ENCODE measurements at places on chromosomes 1 and 21.

- DNase-seq, result no peak
Observed at GRCh38 chr1:86508583-86508969, 38.3 kb upstream of the CLCA4 start.

- no peak for DNase-seq
Observed at GRCh38 chr21:20023193-20023592, 975.0 kb upstream of the NCAM2 start.

DNA sequence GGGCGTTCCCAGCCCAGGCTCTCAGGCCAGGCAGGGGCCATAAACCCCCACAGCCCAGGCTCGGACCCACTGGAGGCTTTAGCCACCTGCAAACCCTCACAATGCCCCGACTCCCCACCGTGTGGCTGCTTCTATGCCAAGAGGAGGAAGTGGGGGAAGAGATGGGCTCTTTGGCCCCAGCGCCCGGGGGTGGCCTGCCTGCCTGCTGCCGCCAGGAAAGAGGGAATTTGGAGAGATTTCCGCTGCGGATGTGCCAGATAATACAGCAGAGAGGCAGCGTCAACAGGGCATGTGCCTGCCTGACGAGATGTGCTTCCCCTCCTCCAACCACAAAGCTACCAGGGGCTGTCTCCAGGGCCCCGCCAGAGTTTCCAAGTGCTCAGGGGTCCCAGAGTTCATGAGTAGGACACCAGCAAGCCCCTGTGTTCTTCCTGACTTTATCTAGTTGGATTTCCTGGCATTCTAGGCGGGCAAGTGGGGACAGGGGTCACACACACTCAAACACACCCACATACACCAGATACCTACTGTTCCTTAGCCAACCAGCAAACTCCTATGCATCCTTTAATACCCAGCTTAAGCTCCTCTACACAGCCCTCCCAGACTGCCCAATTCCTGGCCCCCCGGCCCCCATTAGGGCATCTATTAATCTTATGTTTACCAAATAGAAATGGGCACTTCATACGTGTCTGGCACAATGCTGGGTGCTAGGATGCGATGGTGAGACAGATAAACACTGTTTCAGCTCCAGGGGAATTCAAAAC is 14.1 kb downstream of the EPHA2 start:
- DNase-seq, result no peak

DNA sequence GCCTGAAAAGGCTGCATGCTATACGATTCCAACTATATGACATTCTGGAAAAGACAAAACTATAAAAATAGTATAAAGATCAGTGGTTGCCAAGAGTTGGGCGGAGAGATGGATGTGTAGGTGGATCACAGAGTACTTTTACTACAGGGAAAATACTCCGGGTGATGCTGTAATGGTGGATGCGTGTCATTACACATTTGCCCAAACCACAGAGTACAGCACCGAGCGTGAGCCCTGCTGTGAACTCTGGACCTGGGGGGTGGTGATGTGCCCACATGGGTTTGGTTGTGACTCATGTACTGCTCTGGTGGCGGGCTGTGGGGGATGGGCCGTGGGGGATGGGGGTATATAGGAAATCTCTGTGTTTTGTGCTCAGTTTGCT is 162.7 kb upstream of the COL6A1 start:
- DNase-seq, result peak; percentile 45

- DNase-seq, result no peak
Observed at GRCh38 chr1:38991638-38992411, 749 bp downstream of the AKIRIN1 start.

DNA sequence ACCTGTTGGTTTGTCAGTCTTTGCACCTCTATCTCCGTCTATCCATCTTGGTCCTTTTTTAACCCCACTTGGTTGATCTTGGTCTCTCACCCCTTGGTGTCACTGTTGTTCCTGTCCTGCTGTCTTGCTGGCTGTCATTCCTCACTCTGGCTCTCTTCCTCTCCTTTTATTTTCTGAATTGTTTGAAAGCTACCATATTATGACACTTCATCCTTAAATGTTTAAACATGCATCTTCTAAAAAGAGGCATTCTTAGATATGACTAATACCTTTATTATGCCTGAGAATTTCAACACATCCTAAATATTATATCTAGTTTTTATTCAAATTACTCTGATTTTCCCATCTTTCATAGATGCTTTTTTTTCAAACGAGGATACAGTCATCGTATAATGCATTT is 37.0 kb downstream of the BACH1 start:
- DNase-seq, result no peak

DNA sequence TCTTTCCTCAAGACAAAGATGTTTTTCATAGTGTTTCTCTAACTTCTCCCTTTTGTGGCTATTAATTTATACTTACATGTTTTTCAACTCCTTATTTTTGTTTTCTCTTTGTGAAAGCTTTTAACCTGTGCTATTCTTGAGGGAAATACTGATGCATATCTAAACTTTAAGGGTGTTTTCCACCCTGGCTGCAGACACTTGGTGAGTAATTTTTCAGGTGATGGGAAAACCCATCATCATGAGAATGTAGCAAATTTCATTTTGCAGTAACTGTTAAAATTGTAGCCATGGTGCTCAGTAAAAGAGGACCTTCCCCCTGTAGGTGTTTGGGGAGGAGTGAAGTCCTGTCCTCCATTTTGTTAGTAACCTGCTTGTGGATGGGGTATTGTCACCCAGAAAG is 124.2 kb downstream of the LIPI start:
- DNase-seq, result no peak

GRCh38 chr21:45580576-45581321 is 38.5 kb upstream of the SLC19A1 start:
- peak; percentile 2 for DNase-seq

GRCh38 chr1:192407206-192407605 is 90.4 kb downstream of the RGS21 start:
- no peak for DNase-seq

- DNase-seq, result no peak
Observed at GRCh38 chr1:114088392-114089299, 65.0 kb downstream of the SYT6 start.

GRCh38 chr1:79362470-79362869 is 355.9 kb upstream of the ADGRL4 start:
- no peak for DNase-seq

All from activated CD4-positive, alpha-beta T cell treated with anti-CD3 and anti-CD28 coated beads for 1 hour (primary cell).